T1000 (cell line): ENCODE measurements at places on chromosomes 4 and X.

GRCh38 chrX:16750136-16750535 lies 30.7 kb downstream of the SYAP1 start:
- no peak for DNase-seq

GRCh38 chr4:109977854-109978501 lies 65.3 kb downstream of the EGF start:
- no peak for DNase-seq

GRCh38 chr4:98584265-98584664 lies 74.1 kb downstream of the TSPAN5 start:
- DNase-seq: no peak

- DNase-seq: no peak
These were observed 76.2 kb downstream of the COL4A6 start for GRCh38 chrX:108362026-108362425.

- DNase-seq: no peak
These were observed 271.2 kb upstream of the SMIM31 start for GRCh38 chr4:164482758-164483157.

DNA sequence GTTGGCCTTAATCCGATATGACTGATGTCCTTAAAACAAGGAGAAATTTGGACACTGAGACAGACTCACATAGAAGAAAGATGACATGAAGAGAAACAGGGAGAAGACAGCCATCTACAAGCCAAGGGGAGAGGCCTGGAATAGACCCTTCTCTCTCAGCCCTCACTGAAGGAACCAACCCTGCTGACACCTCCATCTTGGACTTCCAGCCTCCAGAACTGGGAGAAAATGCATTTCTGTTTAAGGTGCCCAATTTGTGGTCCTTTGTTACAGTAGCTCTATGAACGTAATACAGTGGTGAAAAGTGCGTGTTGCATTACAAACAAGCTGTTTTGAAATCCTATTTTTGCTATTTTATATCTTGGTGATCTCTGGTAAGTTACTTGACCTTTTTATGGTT lies 343.6 kb downstream of the ARHGAP10 start:
- no peak for DNase-seq

- DNase-seq: no peak
These were observed 24.7 kb upstream of the CT47A1 start for GRCh38 chrX:121010218-121010617.

DNA sequence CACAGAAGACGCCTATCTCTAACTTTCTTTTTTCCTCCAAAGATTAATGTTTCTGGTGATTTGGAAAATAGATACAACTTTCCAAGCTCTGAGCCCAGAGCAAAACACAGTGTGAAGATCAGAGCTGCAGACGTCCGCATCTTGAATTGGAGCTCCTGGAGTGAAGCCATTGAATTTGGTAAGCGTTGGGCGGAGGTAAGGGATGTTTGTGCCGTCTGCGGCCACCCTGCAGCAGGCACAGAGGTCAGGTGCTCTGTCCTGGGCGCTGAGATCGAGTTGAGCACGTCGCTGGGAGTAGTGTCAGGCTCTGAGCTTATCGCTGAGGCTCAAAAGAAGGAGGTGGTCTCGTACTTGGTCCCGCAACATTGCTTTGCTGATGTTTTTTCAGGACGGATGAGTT lies 31.8 kb downstream of the CSF2RA start:
- no peak for DNase-seq

GRCh38 chrX:136453771-136454170 lies 34.0 kb upstream of the BRS3 start:
- no peak for DNase-seq

DNA sequence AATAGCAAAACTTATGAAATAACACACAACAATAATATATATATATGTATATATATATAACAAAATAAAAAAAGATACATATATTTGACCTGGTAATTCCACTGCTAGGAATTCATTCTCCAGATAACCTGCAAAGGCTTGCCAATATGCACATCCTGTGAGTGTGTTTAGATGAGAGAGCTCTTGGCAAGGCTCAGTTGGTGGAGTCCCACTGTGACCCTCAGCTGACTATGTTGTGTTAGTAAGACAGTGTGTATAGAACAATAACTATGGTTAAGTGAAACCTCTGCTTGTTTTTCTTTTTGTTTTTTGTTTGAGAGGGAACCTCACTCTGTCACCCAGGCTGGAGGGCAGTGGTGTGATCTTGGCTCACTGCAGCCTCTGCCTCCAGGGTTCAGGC lies 39.5 kb upstream of the RBMX start:
- DNase-seq: no peak

DNA sequence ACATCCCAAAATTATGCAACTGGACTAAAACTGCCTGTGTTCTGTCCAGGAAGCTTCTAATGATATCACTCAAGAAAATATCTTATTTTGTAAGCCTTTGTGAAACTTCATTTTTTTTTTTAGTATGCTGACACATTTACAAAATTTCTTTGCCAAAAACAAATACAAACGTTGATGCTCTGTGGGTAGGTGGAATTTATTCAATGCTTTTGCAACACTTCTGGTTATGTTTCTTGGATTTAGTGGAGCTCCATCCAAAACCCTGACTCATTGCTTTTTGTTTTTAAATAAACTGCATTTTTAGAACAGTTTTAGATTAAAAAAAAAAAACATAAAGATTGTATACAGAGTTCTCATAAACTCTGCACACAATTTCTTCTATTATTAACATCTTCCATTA lies 250.9 kb upstream of the MAOA start:
- DNase-seq: no peak
